ENCODE measurements at places on chromosomes 2 and 18. TPM values are rescaled to one million over a fixed set of nuclear protein-coding genes. Genes with fewer than 3 reads are reported as not detected.

SPATS2L gene
- 151 TPM for total RNA-seq

PSMD1 gene
- total RNA-seq, result 74.1 TPM

POTEF gene
- not detected for total RNA-seq

TRABD2A gene
- total RNA-seq, result 88.1 TPM

CBLN2 gene
- total RNA-seq, result 1.1 TPM

LIMS3 gene
- total RNA-seq, result 0.90 TPM

CXCR2 gene
- total RNA-seq, result 0.35 TPM

LHCGR gene
- total RNA-seq, result not detected

UNC80 gene
- not detected for total RNA-seq

DAPL1 gene
- total RNA-seq, result not detected

NDUFS1 gene
- total RNA-seq, result 200 TPM

ACTG2 gene
- 1,198 TPM for total RNA-seq

RNASEH1 gene
- total RNA-seq, result 18.8 TPM

ALMS1 gene
- 11.7 TPM for total RNA-seq

SIX3 gene
- not detected for total RNA-seq

NEU2 gene
- not detected for total RNA-seq

TTN gene
- total RNA-seq, result 1.8 TPM

ALK gene
- total RNA-seq, result 0.19 TPM

OLA1 gene
- total RNA-seq, result 92.8 TPM

TYW5 gene
- 8.1 TPM for total RNA-seq

RUFY4 gene
- total RNA-seq, result not detected

PSMA8 gene
- not detected for total RNA-seq

ZFP36L2 gene
- 166 TPM for total RNA-seq

POTEJ gene
- not detected for total RNA-seq

FBLN7 gene
- 0.10 TPM for total RNA-seq

AFF3 gene
- 0.86 TPM for total RNA-seq

KIF1A gene
- 4.3 TPM for total RNA-seq

LRP2 gene
- total RNA-seq, result 0.05 TPM

IL18R1 gene
- 1.1 TPM for total RNA-seq

SLC66A3 gene
- 13.2 TPM for total RNA-seq

HOXD10 gene
- total RNA-seq, result 1.9 TPM

PIAS2 gene
- total RNA-seq, result 42.0 TPM

EPB41L3 gene
- total RNA-seq, result 43.3 TPM

C2orf72 gene
- total RNA-seq, result 82.5 TPM

FBXO15 gene
- not detected for total RNA-seq

LYPD6B gene
- total RNA-seq, result 2.6 TPM

UCN gene
- total RNA-seq, result 1.0 TPM

PTPRN gene
- total RNA-seq, result 2.0 TPM

MALT1 gene
- 30.9 TPM for total RNA-seq

SEH1L gene
- total RNA-seq, result 35.1 TPM

ZNF24 gene
- 55.5 TPM for total RNA-seq

KCNE4 gene
- total RNA-seq, result 2.1 TPM

NBEAL1 gene
- 61.8 TPM for total RNA-seq

TET3 gene
- 17.8 TPM for total RNA-seq

KCNS3 gene
- 17.5 TPM for total RNA-seq

SGPP2 gene
- 96.5 TPM for total RNA-seq

IL1B gene
- total RNA-seq, result 1.6 TPM

MC5R gene
- not detected for total RNA-seq
